WTC11 (cell line): ENCODE measurements at places on chromosomes 1 and 21. TPM values are rescaled to one million over a fixed set of nuclear protein-coding genes. Genes with fewer than 3 reads are reported as not detected.
A peak's percentile ranks its signal among the peaks of the same experiment; 100 is the strongest.

Gene SYT2
- 9.5 to 12.1 TPM (median 9.6 TPM) in 3 replicates for total RNA-seq

DNA sequence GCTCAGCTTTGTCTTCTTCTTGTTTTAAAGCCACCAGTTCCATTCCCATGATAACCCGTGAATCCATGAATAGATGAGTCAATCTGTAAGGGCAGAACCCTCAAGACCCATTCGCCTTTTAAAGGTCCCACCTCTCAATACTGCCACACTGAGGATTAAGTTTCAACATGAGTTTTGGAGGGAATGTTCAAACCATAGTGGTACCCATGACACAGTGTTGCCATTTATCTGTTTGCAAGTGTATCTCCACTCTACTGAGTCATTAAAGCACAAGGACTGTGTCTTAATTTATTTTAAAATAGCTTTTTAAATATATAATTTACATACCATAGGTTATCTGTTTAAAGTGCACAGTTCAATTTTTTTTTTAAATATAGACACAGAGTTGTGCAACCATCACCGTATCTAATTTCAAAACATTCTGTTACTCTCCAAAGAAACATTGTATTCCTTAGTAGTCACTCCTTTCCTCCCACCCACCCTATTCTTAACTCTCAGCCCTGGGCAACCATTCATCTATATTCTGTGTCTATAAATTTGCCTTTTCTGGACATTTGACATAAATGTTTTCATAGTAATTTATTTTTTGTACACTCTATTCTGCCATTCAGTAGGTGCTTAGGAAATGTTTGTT lies 4.8 kb upstream of the IL24 start:
- DNase-seq: no peak
- H3K36me3 ChIP-seq: no peaks in the 10 kb centered on the region

- peaks cover 5% of the 10 kb centered on the region for H3K4me1 ChIP-seq
- no peak for DNase-seq
- no peak overlapping the region for H3K4me3 ChIP-seq
- no peak overlapping the region for H3K27ac ChIP-seq
- no peaks in the 10 kb centered on the region for H3K36me3 ChIP-seq
Measured at GRCh38 chr1:154886281-154887015, 16.4 kb upstream of the KCNN3 start.

GRCh38 chr1:209443361-209443931 lies 140.1 kb upstream of the CAMK1G start:
- H3K27me3 ChIP-seq: peaks cover 2% of the 10 kb centered on the region; the same call in 1 of the 2 replicates
- H3K27ac ChIP-seq: no peak overlapping the region
- H3K4me1 ChIP-seq: peaks cover 23% of the 10 kb centered on the region
- peaks cover 10% of the 10 kb centered on the region for H3K36me3 ChIP-seq

- H3K4me3 ChIP-seq: no peak overlapping the region
- peaks cover 11% of the 10 kb centered on the region for H3K27me3 ChIP-seq
- peaks cover 16% of the 10 kb centered on the region for H3K4me1 ChIP-seq
- H3K36me3 ChIP-seq: no peaks in the 10 kb centered on the region
- DNase-seq: no peak
- H3K27ac ChIP-seq: no peak overlapping the region
Measured at GRCh38 chr1:116163533-116163932, 52.3 kb downstream of the MAB21L3 start.

GRCh38 chr1:82125866-82126265 lies 325.1 kb downstream of the ADGRL2 start:
- peaks cover 13% of the 10 kb centered on the region for H3K27me3 ChIP-seq
- H3K4me1 ChIP-seq: peaks cover 12% of the 10 kb centered on the region
- H3K27ac ChIP-seq: no peak overlapping the region
- H3K4me3 ChIP-seq: no peak overlapping the region

DNA sequence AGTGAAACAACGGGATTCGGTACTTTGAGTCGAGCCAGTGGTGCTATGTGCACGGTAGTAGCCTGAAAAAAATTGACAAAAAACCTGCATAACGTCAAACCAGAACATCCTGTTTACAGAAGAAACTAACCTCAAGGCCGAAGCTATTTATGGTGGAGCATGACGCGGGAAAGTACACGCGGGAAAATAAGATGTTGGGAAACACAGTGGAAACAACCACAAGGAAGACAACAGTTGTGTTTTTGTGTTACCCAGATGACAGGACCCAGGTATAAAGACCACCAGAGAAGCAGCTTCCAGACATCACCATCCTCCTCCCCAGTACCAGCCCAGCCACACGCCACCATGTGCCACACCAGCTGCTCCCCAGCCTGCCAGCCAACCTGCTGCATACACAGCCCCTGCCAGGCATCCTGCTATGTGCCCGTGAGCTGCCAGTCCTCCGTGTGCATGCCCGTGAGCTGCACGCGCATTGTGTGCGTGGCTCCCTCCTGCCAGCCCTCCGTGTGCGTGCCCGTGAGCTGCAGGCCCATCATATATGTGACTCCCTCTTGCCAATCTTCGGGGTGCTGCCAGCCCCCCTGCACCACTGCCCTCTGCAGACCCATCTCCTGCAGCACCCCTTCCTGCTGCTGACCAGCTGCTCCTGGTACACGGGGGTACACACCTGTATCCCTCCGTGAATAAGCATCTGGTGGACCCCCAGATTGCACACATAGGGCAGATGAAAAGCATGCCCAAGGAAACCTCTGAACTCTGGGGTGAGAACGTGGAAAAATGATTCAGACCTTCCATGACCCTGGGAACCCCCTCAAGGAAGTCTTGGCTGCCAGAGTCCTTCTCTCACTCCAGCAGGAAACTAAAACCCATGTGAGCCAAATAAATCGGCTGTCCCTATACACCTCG lies at the start of gene KRTAP12-3:
Gene KRTAP12-3, plus strand, starts transcription at position 298 of the 906 bp plus-strand sequence. Its CDS starts 48 bp downstream, at position 346.
- peaks cover 23% of the 10 kb centered on the region for H3K36me3 ChIP-seq
- peaks cover 39% of the 10 kb centered on the region for H3K4me1 ChIP-seq
- no peak for DNase-seq
- peak within 1 kb of the TSS; percentile 69 for H3K27ac ChIP-seq

DNA sequence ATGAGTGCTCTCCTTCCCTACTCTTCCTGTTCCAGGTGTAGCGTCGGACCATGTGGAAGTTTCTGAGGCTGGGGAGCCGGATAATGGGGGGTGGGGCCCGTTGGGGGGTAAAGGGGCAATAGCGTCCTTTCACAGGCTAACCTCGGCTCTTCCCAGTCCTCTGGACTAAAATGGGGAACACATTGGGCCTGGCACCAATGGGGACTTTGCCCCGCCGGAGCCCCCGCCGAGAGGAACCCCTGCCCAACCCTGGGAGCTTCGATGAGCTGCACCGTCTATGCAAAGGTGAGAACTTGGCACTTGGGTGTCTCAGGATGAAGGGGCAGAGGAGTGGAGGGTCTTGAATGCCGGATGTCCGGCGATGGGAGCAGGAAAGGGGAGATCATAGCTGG lies 456 bp downstream of the TOMM40L start:
- no peaks in the 10 kb centered on the region for H3K27me3 ChIP-seq
- H3K4me3 ChIP-seq: peak overlapping the region; percentile 100
- H3K27ac ChIP-seq: peak overlapping the region; percentile 98; the same call in 1 of the 2 replicates
- peaks cover 28% of the 10 kb centered on the region for H3K4me1 ChIP-seq
- peaks cover 10% of the 10 kb centered on the region for H3K36me3 ChIP-seq

GRCh38 chr21:46517361-46517760 lies 58.7 kb downstream of the DIP2A start:
- H3K36me3 ChIP-seq: peaks cover 27% of the 10 kb centered on the region
- no peaks in the 10 kb centered on the region for H3K4me1 ChIP-seq
- H3K27ac ChIP-seq: no peak overlapping the region
- H3K27me3 ChIP-seq: no peaks in the 10 kb centered on the region

- H3K36me3 ChIP-seq: no peaks in the 10 kb centered on the region
- H3K4me1 ChIP-seq: no peaks in the 10 kb centered on the region
- DNase-seq: no peak
- H3K4me3 ChIP-seq: no peak overlapping the region
- no peaks in the 10 kb centered on the region for H3K27me3 ChIP-seq
- H3K27ac ChIP-seq: no peak overlapping the region
Measured at GRCh38 chr1:160541622-160542302, 18.7 kb upstream of the SLAMF6 start.
